ENCODE measurements at places on chromosomes 12 and 14.

DNA sequence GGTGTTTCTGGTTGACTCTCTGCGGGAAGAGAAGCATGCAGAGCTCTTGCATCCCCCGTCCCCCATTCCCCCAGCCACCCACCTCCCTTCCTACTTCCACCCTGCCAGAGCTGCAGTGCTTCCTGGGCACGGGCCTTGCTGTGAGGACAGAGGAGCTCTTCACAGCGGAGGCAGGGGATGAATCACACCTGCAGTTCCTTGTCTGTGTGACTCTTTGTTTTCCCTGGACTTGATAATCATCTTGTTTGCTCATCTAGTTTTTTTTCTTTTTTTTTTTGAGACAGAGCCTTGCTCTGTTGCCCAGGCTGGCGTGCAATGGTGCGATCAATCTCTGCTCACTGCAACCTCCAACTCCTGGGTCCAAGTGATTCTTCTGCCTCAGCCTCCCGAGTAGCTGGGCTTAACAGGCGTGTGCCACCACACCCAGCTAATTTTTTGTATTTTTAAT lies 27.8 kb downstream of the ANKRD9 start:
- no peak for DNase-seq

DNA sequence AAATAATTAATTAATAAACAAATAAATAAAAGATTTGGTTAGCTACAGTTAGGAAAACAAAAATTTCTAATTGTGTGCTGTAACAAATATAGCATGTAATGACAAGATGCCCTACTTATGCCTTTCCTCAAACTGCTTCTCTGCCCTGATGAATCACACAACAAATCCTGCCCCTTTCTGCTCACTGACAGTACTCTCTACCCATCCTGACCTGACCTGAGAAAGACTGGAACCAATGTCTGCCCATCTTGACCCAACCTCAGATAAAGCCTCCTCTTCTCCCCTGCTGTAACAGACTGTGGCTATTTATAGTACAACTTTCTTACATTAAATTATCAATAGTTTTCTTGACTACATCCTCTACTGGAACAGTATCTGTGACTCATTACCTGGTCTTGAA lies 43.7 kb downstream of the PPP1R13B start:
- no peak for DNase-seq

DNA sequence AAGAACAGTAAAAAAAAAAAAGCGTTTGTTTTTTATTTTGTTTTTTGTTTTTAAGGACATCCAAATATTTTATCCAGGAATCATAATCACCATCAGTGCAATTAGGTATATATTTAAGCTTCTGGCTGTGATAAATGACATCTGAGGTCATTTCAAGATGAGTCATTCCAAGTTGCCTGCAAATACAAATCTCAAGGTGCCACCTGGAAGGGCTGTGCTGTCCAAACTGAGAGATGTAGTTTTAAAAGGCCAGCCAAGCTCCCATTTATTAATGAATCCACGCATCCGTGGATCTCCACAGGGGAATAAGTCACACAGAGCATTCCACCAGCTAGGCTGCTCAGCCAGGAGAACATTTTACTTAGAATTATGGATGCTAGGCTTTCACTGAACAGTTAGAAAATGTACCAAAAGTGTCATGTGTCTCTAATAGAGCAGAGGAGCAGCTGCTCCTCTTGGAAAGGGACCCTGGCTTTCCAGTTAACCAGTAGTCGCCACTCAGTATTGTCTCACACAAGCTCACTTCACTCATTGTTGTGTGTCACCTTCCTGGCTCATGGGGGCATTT lies 1151.4 kb upstream of the TMEM132C start:
- DNase-seq: no peak

DNA sequence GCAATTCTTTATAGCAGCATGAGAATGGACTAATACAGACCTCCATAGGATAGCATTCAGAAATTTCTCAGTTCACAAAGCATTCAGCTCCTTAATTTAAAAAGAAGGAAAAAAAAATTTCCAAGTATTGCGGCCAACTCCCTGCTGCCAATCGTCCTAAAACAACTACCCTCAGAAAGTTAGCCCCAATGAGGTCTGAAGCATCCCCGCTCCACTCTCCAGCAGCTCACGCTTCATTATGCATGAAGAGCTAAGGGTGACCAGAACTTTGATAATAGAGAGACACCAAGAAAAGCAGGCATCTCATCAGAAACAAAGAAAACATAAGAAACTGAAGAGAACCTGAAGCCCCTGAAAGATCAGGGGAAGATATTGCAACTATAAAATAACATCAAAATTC lies 172.8 kb upstream of the NUDT4 start:
- no peak for DNase-seq

DNA sequence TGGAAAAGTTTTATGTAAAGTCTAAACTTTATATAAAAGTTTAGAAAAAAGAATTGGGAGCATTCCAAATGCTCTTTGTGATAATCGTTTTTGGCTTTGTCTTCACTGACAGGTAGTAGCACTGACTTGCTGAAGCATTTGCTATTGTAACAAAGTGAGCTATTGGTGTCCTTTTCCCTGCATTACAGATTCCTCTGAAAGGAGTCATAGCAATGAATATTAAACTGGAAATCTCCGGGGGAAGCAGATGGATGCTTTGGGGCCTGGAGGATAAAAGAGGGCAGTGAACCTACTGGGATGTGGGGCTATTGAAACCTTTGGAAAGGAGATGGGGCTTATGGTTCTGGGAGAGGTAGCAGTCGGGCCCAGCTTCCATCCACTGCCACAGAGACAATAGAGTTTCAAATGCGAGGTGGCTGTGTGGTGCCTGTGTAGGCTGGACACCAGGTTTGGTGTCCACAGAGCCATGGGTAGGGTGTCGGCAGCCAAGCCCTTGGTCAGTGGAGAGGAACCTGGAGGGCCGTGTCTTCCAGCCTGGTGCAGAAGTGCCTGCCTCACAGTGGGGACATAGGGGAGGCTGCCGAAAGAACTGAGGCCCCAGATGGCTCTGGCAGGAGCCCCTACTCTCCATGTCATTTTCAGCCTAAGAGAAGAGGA lies 10.1 kb downstream of the GSG1 start:
- no peak for DNase-seq

GRCh38 chr12:19624491-19624890 lies 185.2 kb downstream of the AEBP2 start:
- no peak for DNase-seq

- DNase-seq: no peak
These were observed 913.5 kb downstream of the VRK1 start for GRCh38 chr14:97710726-97711125.

DNA sequence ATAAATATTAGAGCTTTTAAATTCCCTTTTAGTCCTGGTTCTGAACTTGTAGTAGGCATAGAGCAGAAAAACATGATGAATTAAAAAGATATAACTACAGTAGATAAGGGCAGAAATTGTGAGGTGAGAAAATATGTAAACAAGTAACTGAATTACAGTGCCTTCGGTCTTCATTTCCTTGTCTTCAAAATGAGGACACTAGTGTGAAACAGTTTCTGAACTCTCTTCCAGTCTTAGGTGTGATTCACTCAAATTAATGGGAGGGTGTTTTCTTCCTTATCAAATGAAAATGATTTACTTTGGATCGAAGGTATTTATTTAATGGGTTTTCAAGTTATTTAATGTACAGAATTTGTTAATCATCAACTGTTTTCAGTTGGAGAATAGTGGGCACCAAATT lies 1.5 kb downstream of the FGD4 start:
- no peak for DNase-seq

DNA sequence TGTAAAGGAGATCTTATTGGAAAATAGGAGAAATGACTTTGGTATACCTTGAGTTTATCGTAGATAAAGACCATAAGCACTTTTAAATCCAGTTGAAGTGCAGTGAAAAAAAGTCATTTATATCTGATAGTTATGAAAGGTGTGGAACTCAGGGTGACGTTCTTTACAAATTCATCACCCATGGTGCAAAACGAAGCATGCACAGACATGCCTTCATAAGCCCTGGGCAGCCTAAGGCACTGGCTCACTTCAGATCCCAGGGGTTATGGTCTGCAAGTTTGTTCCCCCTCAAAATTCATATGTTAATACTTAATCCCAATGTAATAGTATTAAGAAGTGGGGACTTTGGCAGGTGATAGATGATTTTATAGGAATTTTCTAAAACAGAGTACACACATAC lies 1216.4 kb upstream of the USP15 start:
- no peak for DNase-seq

- no peak for DNase-seq
These were observed 190.4 kb downstream of the NUAK1 start for GRCh38 chr12:105948331-105948730.

GRCh38 chr12:116121453-116121871 lies 156.0 kb downstream of the MED13L start:
- no peak for DNase-seq

DNA sequence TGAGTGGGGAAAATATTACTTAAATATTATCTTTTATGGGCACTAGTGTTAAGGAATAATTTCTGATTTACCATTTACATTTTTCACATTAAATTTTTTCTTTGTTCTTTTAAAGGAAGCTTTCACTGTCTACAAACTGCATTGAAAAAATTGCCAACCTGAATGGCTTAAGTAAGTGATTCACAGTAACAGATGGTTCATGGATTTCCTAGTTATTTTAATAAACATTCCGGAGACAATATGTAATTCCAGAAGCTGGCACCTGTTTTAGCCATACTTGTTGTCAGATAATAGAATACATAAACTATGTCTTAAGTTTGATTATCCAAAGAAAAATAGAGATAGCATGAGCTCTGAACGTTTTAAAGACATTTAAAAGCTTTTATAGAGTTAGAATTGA lies 17.1 kb downstream of the DNAL1 start:
- DNase-seq: no peak

DNA sequence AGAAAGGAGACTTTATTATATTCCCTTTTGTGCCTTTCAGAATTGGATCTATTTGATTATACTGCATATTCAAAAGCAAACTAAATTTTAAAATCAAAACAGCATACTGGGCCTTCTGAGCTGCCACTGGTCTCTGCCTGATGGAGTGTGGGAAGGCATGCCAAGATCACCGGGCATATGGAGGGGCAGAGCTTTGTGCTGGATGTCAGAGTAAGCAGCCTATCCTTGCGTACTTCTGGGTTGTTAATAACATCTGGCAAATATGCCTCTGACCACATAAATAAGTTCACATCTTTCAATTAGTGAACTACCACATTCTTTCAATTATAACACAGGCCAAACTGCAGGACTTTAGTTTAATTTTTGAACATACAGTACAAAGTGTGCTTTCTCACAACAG lies 18.3 kb downstream of the MLH3 start:
- DNase-seq: no peak

DNA sequence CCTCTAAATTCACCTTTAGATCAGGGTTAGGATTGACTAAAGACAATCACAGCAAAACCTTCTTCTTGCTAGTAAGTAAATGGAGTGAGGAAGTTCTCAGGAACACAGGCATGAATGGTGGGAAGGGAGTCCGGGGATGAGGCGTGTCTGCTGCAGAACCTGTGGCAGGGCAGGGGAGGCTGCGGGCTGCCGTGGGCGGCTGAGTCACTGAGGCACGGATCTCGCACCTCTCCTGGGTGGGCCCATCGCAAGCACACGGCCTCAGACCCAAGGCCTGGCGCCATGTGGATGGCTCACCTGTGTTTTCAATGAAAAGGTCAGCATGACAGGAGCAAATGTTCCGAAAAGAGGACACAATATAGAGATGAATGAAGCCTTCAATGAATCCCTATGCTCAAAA lies 85.4 kb downstream of the PIWIL1 start:
- DNase-seq: no peak

GRCh38 chr12:47231456-47231855 lies 151.7 kb upstream of the AMIGO2 start:
- DNase-seq: no peak

GRCh38 chr12:120230974-120231315 lies 30.0 kb upstream of the RPLP0 start:
- no peak for DNase-seq

DNA sequence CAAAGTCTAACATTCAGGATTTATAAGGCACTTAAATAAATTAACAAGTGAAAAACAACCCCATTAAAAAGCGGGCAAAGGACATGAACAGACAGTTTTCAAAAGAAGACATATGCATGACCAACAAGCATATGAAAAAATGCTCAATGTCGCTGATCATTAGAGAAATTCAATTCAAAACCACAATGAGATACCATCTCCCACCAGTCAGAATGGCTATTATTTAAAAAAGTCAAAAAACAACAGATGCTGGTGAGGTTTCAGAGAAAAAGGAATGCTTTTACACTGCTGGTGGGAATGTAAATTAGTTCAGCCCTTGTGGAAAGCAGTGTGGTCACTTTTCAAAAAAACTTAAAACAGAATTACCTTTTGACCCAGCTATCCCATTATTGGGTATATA lies 60.7 kb upstream of the BDKRB2 start:
- no peak for DNase-seq

DNA sequence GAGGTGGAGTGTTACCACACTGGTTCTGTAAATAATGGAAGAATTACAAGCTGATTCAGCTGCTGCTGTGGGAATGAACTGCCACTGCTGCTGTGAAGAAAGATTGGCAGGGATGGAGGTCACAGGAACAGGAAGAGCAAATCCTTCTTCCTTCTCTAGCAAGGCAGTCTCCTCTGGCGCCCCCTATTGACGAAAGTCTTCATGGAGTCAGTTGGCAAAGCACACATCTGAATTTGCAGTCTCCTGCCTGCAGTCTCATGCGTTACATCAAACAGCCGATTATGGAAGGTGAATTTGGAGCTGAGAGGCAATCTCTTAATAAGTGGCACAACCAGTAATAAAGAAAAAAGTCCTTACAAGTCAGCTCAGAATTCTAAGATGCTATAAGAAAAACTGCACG lies 106.0 kb upstream of the TMTC1 start:
- DNase-seq: no peak

DNA sequence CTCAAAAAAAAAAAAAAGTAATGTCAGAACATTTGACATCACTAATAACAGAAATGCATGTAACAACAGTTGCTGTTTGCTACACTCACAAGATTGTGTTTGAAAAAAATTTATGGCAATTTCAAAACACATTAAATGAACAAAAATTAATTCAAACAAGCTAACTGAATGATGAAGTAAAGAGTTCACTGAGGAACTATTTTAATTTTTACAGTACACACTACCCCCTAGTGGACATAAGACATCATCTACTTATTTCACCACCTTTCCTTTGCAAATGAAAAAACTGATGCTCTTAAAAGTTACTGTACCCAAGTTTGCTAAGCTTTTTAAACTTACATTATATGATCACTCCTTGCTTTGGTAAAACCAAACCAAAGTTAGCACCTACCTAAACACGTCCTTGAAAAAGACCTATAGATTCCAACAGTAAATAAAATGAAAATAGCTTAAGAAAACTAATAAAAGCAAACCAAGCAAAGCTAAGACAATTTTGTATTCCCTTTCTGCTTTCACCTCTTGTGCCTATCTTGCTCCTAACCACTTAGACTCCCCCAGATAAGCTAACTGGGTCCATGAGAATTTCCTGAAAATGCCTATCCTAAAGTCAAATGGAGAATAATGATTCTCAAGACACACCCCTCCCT lies 22.2 kb downstream of the UBE2N start:
- no peak for DNase-seq

DNA sequence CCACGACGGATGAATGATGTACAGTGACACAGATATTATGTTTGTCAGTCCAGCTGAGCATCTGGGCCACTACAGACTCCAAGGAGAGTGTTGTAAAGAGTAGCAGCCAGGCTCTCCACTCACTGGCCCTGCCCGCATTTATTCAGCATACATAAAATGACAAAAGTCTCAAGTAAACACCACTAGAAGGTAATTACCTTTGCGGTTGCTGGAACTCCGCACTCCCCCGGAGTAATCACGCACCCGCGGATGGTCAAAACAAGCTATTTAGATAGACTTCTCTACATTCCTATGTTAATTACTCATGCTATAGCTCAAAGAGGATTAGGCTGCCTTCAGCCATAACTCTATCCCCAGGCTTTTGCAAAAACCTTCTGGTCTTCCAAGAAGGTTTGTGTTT lies 18.8 kb upstream of the STRAP start:
- DNase-seq: no peak
